ENCODE measurements at places on chromosomes 5 and 9. TPM values are rescaled to one million over a fixed set of nuclear protein-coding genes. Genes with fewer than 3 reads are reported as not detected.

DNA sequence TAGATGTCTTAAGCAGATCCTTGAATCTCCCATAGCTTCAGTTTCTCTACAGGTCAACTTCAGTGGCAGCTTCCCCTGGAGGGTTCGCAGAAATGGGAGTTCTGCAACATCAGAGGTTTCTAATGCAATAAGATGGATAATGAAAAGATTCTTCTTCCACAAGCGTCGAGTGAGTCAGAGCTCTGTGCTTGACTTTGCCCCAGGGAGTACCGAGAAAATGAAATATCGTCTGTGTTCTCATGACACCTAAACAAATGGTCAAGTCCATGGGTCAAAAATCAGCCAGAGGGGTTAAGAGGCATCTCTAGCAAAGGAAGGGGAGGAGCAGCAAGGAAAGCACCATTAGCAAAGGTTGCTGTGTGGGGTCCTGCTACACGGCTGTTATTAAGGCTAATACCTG is 3.2 kb upstream of the ADRA1B start:
- no peak for DNase-seq

- DNase-seq: peak; percentile 32
Observed at GRCh38 chr5:83467371-83468035, 4.0 kb upstream of the VCAN start.

- no peak for DNase-seq
Observed at GRCh38 chr9:112331674-112331952, 1.8 kb downstream of the PTBP3 start.

DNA sequence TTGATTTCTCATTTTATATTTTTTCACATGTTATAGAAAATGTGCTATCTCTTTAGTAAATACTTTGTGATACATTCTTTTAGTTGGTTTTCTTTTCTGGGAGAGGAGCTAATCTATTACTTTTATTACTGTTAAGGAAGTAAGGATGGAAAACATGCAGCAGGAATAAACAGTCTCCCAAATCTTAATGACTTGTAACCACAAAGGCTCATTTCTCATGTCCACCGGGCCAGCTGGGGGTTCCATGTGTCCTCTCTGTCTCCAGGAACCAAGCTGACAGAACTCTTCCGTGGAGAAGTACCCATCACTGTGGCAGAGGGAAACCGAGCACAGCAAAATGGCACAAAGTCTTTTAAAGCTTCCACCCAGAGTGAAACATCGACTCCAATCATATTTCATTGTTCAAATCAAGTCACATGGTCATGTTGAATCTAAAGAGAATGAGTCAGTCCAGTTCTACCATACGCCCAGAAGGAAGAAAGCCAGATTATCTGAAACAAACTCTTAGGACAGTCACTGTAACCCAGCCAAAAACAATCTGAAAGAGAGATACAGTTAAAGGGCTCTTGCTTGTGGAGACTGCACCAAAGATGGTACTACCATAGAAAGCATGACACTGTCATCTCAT is 97.1 kb upstream of the CDH6 start:
- DNase-seq: no peak

GRCh38 chr5:178068293-178068692 is 45.0 kb upstream of the N4BP3 start:
- no peak for DNase-seq

GRCh38 chr9:28656727-28657126 is 1083.4 kb upstream of the C9orf72 start:
- no peak for DNase-seq

GRCh38 chr9:136546697-136547501 is 1.1 kb upstream of the NOTCH1 start:
- DNase-seq: peak; percentile 77

DNA sequence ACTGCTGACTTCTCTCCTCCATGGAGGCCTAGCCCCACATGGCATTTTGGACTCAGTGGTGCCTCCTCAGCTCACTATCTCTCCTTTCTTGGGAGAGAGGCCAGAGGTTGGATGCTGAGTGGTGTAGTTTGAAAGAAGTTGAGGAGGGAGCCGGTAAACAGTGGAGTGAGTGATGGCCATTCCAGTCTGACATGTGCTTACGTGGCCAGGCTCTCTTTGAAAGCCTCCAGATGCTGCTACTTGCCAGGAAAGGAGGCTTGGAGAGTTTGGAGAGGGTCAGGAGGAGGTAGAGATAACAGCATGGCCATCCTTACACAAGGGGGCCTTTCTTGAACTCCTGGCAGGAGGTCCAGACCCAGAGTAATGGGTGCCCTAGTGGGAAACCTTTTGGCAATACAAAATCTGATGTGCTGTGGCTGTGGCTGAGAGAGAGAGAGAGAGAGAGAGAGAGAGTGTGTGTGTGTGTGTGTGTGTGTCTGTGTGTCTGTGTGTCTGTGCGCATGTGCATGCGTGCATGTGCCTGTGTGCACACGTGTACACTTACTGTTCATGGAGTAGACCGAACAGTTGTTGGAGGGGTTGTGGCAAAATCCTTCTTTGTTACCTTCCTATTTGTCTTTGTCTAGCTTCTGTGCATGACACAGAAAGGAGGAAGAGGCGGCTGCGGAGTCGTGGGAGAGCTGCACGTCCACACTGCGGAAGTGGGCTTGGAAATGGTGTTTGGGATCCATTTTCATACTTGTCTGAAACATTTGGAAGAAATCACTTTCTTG is 37.8 kb downstream of the RALGPS1 start:
- no peak for DNase-seq

DNA sequence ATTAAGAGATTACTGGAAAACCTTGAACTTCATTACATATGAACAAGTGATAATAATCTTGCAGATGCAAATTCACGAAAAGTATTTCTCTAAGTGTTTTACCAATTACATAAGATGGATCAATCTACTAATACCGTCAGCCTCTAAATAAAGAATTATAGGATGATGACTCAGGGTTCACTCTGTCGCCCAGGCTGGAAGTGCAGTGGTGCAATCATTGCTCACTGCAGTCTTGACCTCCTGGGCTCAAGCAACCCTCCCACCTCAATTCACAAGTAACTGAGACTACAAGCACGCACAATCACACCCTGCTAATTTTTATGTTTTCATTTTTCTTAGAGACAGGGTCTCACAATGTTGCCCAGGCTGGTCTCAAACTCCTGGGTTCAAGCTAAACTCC is 56.1 kb downstream of the CHD1 start:
- no peak for DNase-seq

OLFML2A gene
- polyA plus RNA-seq: 5.9 TPM

CMYA5 gene
- polyA plus RNA-seq: 202 TPM

PCDHB4 gene
- 0.78 TPM for polyA plus RNA-seq

ANKRD31 gene
- polyA plus RNA-seq: 0.07 TPM

Measured in heart right ventricle (tissue), 16 donors.